NCI-H146 (cell line): ENCODE measurements at places on chromosomes 7 and 10.

DNA sequence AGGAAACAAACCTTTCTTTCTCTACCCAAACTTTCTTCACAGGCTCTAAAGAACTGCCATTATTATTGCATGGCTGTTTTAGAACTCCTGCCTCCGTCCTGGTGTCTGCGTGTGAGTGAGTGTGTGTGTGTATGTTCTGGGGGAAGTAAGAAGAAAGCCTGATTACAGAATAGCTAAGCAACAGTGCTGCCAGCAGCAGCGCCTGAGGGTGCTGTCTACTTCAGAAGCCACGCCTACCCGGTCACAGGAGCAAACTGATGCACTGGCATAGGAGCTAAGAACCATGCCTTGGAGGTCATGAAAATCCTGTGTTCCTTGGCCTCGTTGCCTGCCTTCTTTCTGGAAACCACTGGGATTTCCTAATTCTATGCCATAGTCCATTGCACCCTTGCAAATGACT is 25.2 kb downstream of the LIPK start:
- DNase-seq: peak; percentile 81

- DNase-seq: no peak
These were observed 110.7 kb upstream of the PRSS1 start for GRCh38 chr7:142638581-142638980.

- DNase-seq: no peak
These were observed 18.2 kb downstream of the DNAJC12 start for GRCh38 chr10:67819768-67820204.

GRCh38 chr10:48194830-48195229 is 79.7 kb downstream of the FRMPD2 start:
- DNase-seq: peak; percentile 10

- no peak for DNase-seq
These were observed 24.5 kb downstream of the VSTM4 start for GRCh38 chr10:49090696-49091380.

DNA sequence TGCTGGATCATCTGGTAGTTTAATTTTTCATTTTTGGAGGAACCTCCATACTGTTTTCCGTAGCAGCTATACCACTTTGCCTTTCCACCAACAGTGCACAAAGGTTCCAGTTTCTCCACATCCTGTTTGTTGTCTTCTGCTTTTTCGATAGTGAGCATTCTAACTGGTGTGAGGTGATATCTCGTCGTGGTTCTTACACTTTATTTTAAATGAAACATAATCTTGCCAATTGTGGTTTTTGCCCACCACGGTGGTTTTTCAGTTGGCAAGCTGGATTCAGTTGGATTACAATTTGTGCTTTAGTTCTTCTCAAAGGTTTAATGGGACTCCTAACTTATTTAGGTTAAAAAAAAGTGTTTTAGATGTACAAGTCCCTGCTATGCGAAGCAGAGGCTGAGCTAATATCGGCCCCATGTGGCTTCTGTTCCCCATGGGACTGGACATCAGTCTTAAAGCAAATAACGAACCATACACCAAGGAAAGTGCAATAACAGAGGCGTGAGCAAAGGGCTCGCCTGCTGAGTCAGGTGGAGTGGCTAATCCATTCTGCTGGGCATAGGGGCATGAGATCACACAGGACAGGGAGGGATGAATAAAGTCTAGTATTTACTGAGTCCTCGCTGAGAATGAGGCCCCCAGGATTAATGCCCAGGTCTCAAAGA is 153.6 kb downstream of the AOAH start:
- DNase-seq: no peak

- DNase-seq: no peak
These were observed 33.0 kb downstream of the OR6V1 start for GRCh38 chr7:143085109-143085508.

DNA sequence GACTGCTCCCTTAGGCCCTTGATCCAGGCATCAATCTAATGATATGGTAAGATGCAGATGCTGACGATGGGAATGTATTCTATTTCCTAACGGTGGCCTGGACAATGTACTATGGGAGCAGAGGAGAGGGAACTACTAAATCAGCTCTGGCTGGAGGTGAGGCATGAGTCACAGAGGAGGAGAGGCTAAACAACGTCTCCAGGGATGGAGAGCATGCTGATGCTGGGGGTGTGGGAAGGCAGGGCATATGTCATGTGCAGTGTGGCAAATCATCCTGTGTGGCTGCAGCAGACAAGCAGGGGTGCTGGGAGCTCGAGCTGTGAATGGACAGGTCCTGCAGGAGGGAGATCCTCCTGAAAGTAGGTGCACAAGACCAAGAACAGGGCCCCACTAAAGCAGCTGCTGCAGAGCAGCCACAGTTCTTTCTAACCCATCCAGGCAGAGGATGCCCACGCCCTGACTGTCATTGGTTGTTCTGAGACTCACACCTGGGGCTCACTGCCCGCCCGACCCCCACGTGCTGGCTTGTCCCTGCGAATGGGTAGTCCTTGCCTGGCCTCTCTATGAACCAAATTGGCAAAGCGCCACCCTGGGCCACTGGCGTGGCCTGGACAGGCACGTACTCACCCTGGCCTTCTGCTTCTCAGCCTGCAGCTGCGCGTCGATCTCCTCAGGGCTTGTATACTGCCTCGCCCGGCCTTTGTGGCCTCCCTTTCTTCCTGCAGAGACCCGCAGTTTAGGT is 4.0 kb downstream of the PDAP1 start:
- no peak for DNase-seq

- DNase-seq: no peak
These were observed 32.1 kb downstream of the ADCYAP1R1 start for GRCh38 chr7:31084226-31084625.

DNA sequence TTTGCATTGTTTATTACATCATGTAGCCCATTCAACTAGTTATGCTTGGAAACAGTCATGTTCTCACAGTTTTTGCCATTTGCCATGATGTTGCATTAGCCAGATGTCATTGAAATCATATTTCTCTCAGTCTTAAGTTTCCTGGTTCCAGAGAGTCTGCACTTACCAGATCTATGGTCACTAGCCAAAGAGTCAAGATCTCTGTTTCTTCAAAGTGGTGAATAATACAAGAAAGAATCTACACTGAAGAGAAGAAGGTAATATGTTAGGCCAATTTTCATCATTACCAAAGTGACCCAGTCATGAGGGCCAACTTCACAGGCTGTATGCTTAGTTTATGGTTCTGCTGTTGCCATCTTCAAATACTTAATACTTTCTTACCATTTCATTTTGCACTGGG is 89.0 kb upstream of the PHYHIPL start:
- DNase-seq: no peak

DNA sequence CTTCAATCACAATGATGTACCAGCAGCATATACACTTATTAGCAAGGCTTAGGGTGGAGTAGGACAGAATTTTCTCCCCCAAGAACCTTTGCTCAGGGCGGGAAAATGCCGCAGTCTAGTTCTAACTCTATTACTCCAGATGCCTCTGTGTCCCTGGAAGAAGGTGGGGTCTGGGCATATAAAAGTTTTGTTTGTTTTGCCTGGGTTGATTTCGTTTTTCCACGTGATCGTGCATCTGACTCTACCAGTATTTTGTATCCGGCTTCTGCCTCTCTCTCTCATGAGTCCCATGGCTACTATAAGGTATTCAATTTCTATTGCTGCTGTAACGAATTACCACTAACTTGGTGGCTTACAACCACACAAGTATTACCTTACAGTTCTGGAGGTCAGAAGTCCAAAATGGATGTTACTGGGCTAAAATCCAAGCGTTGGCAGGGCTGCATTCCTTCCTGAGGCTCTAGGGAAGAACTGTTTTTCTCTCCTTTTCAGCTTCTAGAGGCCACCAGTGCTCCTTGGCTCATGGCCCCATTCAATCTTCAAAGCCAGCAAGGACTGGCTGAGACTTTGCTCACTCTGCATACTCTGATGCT is 181.2 kb upstream of the PRSS58 start:
- DNase-seq: no peak

DNA sequence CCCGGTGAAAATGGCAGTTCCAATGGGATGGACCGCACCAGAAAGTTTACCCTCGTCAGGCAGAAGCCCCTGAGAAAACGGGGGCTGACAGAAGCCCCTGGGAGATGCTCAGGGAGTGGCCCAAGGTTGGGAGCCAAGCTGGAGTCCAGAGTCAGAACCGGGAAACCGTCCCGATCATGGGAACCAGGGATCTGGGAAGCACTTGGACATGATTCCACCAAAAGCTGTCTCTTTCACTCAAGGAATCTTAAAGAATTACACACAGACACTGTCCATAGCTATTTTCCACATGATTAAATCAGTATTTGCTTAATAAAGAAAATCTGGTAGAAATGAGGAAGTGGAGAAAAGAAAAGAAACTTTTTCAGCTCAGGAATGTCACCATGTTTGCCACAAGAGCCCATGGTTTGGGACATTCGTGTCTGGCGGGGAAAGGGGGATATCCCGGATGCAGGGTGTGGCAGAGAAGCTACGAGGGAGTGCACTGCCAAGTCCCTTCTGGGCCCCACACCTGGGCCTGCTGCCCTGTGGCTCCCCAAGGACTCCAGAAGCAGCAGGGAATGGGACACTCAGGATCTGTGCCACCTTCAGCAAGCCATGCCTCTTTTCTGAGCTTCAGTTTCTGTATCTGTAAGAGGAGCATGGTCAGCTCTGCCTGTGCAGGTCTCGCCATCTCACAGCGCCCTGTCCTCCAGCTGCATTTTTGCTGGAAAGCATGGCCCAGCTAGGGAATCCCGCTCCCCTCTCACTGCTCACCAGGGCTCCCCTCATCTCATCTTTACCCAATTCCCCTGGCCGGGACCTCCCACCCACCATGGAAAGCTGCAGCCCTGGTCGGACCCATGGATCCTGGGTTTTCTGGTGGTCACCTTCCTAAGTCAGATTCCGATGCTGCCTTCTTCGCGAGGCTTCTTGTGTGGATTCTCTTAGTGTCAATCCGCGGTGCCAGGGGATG is 225.1 kb upstream of the GRB10 start:
- DNase-seq: no peak

DNA sequence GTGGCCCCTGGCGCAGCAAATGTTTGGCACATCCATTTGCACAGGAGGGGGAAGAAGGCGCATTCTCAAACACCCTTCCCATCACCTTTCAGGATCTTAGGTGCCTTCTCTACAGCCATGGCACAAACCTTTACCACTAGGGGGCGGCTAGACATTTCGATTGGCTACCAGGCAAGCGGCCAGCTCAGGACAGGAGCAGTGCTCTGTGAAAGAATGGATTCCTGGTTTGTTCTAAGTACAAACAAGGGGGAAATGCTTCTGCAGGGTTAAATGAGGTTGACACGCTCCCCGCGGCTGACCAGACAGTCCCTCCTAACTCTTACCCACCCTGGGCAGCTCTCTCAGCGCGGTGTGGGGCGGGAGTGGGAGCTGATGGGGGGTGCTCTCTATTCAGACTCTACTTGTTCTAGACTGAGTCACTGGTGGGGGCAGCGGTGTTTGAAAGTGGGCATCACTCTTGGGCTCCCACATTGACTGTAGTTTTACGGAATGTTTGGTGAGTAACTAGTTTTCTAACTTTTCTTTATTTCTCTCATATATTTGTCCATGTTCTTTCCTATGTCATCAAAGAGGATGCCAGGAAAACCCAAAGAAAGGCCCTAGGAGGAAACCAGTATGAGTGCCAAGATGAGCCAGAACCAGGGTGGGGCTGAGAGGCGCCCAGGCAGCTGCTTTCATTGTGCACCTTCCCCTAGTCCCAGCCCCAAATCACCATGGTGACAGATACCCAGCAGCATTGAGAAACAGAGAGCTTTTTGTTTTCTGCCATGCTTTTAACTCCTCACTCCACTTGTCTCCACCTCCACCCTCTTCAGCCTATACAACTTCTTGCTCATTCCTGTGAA is 61.4 kb upstream of the GPR158 start:
- DNase-seq: peak; percentile 94

- DNase-seq: no peak
These were observed 9.9 kb downstream of the ST7 start for GRCh38 chr7:116963234-116963633.

DNA sequence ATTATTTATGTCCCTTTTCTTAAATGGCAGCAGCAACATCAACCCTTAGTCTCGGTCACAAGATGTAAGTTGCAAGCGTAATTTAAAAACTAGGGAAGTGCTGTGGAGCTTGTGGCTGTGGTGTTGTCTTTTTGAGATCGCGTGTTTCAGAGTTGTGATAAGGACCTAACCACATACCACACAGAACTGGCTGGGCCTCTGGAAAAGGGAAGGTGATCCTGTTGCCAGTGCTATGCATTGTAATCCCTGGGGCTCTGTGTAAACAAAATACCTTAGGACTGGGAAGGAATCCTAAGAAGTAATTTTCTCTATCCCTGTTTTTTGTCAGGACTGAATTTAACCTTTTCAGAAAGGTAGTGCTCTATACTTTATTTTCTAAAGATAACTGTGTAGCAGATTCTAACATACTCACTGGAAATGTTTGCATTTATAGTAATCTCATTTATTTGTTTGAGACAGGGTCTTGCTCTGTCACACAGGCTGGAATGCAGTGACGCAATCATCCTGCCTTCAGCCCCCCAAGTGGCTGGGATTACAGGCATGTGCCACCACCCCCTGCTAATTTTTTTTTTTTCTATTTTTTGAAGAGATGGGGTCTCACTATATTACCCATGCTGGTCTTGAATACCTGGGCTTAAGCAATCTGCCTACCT is 60.4 kb downstream of the INPP5F start:
- DNase-seq: peak; percentile 14

DNA sequence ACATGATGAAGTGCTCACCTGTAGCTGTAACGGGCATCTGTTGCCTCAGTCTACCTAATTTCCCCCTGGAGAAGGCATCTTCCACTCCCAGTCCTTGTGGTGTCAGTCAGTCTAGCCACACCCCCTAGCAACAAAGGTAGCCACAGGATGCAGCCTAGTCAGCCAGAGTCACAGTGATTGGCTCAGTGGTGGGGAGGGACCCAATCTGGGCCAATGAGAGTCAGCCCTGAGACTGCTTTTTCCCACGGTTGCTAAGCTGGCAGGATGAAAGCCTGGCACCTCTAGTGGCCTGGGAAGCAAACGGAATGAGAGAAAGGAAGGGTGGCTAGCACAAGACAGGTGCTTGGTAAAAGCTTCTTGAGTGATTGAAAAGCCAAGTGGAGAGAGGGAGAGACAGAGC is 118.6 kb downstream of the SH3PXD2A start:
- peak; percentile 39 for DNase-seq

DNA sequence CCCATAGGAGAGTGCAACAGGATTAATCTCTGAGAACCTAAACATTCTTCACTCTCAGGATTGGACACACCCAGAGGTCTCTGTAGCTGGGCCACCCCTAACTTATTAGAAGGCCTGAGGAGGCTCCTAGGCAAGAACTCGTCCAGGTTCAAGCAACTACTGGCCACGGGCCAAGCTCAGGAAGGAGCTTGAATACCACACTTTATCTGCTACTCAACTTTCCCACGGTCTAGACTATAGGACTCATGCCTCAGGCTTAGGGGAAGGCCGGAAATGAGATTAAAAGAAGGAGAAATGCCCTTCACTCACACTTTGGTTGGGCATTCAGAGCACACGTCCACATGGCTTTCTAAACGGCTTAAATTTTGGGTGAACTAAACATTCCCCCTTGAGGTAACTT is 142.8 kb upstream of the PHYHIPL start:
- DNase-seq: no peak

DNA sequence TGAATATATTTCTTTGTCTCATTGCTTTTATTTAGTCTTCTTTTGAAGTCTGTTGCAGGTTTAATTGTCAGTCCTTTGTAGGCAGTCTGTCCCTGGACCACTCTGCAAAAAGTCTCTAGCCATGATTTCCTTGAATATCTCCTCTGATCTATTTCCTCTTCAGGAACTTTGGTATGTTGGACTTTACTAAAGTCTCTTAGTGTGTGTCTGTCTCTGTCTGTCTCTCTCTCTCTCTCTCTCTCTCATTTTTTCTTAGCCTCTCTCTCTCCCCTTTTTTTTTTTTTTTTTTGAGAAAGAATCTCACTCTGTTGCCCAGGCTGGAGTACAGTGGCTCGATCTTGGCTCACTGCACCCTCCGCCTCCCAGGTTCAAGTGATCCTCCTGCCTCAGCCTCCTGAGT is 57.5 kb downstream of the ADD3 start:
- DNase-seq: no peak
